ENCODE measurements at places on chromosomes 2 and 18. TPM values are rescaled to one million over a fixed set of nuclear protein-coding genes. Genes with fewer than 3 reads are reported as not detected.

DNA sequence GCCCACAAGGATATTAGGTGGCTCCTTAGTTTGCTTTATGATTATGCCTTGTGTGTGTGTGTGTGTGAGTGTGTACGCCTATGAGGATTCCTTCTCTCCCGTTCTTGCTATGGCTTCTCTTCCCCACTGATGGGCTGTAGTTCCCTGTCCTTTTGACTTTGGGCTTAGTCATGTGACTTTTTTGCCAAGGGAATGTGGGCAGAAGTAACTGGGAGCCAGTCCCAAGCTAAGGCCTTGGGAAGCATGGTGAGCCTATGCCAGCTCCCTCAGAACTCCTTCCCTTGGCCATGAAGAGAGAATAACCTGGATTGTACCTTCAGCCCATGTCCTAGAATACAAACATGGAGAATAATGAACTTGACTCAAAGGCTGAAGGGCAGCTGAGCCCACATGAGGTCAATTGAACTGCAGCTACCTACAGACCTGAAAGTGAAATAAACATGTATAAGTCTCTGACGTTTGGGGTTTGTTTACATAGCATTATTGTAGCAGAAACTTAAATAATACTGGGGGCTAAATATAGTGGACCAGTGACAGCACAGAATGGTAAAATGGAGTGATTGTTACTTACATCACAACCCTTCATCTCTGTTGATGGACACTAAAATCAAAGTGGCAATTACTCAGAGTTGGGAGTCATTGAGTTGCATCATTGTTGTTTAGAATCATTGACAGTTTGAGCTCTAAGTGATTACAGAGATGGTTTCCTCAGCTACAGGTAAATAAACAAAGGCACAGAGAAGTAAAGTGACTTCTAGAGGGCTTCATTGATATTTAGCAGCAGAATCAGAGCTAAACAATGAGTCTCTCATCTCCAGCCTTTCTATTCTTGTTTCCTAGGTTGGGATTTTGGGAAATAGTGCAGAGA, 15.3 kb upstream of the IL36G start:
- no peak for DNase-seq

- DNase-seq: no peak
Measured at GRCh38 chr2:179263446-179264367, 925 bp downstream of the SESTD1 start.

GRCh38 chr2:203718087-203718486, 11.6 kb downstream of the CD28 start:
- no peak for DNase-seq

DNA sequence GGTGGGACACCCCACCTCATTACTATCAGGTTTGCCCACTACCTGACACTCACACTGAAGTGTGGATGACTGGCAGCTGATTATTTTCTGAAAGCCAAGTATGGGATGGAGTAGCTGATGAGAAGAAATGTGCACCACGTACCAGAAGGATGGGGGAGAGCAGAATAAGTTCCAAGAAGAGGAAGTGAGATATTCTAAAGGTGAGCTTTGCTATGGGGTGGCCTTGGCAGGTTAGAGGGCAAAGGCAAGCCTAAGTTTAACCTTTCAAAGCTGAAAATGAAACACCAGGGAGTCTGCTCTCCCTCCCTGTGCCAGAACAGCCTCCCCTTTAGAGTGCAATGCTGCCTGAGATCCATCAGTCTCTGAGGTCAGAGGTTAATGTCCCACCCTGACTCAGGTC, 196.1 kb upstream of the OSR1 start:
- no peak for DNase-seq

- DNase-seq: no peak
Measured at GRCh38 chr2:4175343-4175742, 472.0 kb downstream of the DCDC2C start.

GRCh38 chr2:205892251-205892655, 193.7 kb downstream of the INO80D start:
- DNase-seq: no peak

GRCh38 chr18:3799515-3799914, 349.5 kb downstream of the TGIF1 start:
- DNase-seq: no peak

- DNase-seq: no peak
Measured at GRCh38 chr2:241357531-241357930, 1.4 kb downstream of the FARP2 start.

GRCh38 chr18:79402209-79402576, 6.5 kb downstream of the NFATC1 start:
- DNase-seq: no peak

- no peak for DNase-seq
Measured at GRCh38 chr2:84639751-84640150, 123.5 kb downstream of the DNAH6 start.

- no peak for DNase-seq
Measured at GRCh38 chr18:44779753-44780292, 99.1 kb downstream of the SETBP1 start.

DNA sequence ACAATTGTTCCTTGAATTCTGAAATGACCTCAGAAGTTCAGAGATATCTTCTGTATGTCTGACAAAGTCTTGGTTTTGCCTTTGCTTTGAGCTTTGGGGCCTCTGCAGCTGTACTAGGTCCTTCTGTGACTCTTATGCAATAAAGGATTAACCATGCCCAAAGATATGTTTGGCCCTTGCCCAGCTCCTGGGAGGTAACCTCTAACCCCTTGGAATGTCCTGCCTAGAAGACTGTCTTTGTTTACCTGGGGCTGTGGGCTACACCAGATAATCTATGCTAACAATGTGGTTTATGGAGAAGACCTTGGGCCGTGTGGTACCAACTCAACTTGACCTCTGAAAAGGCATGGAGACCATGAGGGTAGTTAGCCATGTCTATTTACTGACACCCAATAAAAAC, 140.9 kb upstream of the CAPN13 start:
- no peak for DNase-seq

The C2orf49 gene
- 15.5 TPM for total RNA-seq

The GRB14 gene
- total RNA-seq: 15.5 TPM

The YPEL5 gene
- total RNA-seq: 45.5 TPM

The AMER3 gene
- not detected for total RNA-seq

All from right atrium auricular region (tissue), 2 donors.